ENCODE measurements at places on chromosomes 2 and 18.

- no peak for DNase-seq
Measured at GRCh38 chr2:130380096-130380934, 24.5 kb downstream of the PTPN18 start.

DNA sequence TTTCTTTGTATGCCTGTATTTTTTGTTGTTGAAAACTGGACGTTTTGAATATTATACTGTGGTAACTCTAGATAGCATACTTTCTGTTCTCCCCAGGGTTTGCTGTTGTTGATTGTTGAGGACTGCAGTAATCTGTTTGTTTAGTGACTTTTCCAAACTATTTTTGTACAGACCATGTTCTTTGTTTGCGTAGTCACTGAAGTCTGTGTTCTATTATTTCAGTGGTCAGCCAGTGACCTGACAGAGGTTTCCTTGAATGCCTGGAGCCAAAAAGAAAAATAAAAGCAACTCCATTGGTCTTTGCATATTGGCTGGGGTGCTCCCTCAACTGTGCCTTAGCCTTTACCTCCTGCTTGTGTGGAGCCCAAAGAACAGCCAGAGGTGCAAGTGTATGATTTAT lies 42.7 kb upstream of the PHLPP1 start:
- DNase-seq = no peak

- DNase-seq = no peak
Measured at GRCh38 chr2:189412330-189412953, 28.8 kb upstream of the WDR75 start.

GRCh38 chr18:21177822-21178221 lies 64.2 kb upstream of the GREB1L start:
- DNase-seq = no peak

DNA sequence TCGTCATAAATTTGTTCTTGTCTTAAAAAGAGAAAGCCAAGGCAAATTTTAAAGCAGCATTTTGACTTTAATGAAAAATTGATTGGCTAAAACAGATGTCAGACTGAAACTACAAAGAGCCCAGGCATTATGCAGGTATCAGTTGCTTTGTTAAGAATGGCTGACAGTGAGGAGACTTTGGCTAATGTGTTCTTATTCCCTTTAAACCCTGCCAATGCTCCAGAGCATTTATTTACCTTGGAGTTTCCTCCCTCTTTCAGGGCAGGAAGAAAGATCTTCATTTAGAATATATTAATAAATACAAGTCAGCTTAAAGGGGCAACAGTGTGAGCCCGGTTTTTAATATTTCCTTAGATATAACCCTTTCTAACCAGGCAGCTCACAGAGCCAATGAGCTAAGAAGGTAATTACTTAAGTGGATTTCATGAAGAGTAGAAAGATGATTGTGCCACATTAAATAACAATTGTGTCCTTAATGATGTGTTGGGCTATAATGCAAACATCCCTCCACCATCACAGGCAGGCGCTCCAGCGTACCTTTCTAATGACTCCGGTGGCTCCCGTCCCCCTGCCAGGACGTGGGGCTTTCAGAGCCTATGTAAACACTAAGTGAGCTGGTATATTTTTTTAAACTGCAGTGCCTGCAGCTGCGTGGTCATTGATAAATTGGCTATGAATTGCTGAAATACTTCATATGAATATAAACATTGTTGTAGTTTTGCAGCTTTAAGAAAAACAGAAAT lies 349.4 kb upstream of the POU3F3 start:
- DNase-seq = no peak

- DNase-seq = no peak
Measured at GRCh38 chr2:128310094-128310716, 8.5 kb downstream of the HS6ST1 start.

DNA sequence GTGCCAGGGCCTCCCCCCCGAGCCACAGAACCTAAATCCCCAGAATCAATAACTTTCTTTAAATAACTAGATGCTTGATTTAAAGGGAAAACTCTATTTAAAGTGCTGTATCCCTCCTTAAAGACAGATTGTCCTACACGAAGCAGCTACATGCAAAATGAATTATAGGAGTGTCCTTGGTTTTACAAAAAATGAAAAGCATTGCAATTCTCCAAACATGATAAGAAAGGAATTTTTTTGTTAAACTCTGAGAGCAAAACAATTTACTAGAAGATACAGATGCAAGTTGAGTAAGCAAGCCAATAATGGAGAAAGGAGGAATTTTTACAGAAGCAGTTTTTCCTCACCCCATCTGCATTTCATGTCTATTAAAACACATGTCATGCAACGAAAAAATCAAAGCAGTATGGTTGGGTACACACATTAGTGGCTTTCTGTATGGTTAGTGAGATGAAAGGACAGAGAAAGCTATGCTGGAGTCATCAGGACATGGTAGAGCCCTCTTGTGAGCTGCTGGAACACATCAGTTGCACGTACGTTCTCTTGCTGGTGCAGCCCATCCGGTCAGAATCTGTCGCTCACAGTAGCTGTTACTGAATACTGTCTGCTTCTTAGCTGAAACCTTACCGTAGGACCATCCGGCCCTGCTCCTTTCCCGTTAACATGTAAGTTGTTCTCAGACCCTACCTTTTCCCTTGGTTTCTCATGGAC lies 25.9 kb upstream of the STEAP3 start:
- no peak for DNase-seq

DNA sequence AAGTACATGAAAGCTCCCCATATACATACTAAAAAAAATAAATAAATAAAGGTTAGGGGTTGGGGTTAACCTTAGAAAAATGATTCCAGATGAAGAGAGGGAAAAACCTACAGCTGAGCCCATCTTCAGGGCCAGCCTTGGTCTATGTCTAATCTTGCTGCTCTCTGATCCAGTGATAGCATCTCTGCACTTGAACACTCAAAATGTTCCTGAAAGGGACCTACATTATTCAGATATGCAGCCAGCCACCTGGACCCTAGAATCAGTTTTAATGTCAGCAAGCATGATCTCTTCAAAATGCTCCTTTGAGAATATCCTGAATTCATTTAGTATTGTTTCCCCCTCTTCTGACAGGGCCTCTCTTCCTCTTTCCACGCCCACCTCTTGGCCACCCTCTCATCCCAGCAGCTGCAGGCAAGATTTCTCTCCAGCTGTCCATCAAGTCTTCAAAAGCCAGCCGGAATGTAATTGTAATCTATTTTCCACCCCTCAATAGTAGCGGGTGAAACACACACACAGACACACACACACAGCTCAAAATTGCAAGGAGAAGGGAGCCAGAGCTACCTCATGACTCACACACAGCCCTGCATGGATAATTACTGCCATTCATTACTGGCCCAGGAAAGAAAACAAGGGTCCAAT lies 135.5 kb downstream of the MYO3B start:
- DNase-seq = no peak

DNA sequence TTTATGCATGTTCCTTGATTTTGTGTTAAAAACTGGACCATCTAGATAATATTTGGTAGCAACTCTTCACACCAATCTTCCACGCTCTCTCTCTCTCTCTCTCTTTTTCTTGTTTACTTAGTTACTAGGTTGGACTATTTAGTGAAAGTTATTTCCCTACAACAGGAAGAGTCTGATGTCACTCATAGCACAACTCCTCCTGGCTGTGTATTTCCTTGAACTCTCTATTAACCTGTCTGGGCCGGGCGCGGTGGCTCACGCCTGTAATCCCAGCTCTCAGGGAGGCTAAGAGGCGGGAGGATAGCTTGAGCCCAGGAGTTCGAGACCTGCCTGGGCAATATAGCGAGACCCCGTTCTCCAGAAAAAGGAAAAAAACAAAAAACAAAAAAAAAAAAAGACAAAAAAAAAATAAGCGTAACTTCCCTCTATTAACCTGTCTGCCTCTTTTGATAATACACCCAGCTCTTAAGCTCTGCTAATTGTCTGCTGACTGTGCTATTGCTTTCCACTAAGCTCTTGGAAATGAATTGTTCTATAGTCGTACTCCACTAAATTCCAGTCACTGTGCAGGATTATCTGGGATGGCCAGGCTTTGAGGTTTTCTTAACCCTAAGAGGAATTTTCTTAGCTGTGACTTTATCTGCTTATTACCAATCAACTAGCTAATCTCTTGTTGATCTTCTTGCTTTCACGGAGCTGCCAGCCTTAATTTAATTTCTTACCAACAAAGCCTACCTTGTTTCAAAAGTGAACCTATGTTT lies 18.1 kb upstream of the CDH19 start:
- no peak for DNase-seq

DNA sequence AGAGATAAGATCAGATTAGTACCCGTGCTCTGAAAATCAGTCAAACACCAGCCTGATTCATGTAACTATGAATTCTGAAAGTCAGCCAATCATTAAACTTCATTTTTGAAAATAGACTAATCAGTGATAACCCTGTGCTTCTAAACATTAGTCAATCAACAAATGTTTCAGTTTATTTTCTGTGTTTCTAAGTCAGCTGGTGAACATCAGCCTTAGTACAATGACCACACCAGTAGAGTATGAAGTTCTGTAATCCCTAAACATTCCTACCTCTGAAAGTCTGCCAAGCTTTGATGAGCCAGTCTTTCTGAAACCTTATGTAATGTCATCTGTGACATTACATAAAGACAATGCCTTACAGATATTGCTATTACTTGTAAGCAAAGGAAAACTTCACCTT lies 807.4 kb upstream of the CRIM1 start:
- DNase-seq = no peak

- no peak for DNase-seq
Measured at GRCh38 chr2:149080099-149080498, 41.6 kb downstream of the LYPD6B start.

DNA sequence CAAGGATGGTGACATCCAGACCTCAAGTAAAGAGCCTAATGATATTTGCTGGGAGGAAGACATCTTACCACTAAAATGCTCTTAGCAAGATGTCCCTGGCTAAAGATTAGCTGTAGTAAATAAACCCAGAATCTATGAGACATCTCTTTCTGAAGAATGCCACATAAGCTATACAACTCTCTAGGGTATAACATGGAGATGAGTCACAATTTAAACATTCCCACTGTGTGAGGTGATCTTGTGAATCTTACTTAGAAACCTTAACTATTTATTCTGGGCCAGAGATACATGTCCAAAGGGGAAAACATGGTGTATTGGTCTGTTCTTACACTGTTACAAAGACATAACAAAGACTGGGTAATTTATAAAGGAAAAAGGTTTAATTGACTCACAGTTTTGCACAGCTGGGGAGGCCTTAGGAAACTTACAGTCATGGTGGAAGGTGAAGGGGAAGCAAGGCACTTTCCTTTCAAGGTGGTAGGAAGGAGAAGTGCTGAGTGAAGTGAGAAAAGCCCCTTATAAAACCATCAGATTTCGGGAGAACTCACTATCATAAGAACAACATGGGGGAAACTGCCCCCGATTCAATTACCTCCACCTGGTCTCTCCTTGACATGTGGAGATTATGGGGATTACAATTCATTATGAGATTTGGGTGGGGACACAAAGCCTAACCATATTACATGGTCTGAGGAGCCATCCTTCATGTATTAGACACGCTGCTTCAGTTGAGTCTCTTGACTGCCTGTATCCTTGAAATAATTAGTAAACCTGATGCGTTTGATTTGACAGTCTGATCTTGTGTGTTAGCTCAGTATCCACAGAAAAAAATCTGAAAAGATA lies 17.1 kb downstream of the KRCC1 start:
- DNase-seq = no peak

DNA sequence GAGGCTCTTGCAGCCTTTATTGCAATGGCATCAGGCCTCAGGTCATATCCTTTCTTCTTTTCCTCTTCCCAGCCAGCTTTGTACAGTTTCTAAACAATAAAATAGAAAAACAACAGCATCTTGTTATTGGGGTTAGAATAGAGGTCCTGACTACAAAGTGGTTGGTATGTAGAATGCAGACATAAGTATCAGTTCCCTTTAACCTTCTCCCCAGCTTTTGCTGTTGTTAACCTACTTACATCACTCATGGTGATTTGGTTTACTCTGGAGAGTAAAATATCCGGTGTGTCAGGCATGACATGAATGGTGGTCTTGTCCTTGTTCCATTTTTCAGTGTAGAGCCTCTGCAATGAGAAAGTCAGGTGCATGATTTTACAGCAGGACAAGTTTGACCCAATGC lies 69.8 kb downstream of the NEB start:
- no peak for DNase-seq

- no peak for DNase-seq
Measured at GRCh38 chr2:240993446-240994170, 4.8 kb upstream of the SNED1 start.

- no peak for DNase-seq
Measured at GRCh38 chr2:235330775-235331451, 162.9 kb upstream of the AGAP1 start.

- no peak for DNase-seq
Measured at GRCh38 chr18:2515171-2515787, 56.0 kb downstream of the METTL4 start.

DNA sequence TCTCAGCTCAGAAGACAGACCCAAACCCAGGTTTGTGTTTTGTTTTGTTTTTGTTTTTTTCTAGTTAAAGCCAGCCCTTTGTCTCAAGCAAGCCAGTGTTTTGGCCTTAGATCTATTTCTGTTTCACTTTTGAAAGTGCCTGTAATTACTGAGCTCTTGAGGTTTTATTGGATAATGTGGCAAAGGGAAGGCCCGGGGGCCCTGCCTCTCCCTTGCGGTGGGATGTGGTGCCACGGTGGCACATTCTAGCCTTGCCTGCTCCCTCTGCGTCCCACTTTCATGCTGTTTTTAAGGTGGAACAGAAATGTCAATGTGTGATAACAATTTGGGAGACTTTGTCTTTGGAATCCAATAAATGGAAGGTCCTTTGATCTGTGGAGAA lies 2.5 kb downstream of the HPCAL1 start:
- no peak for DNase-seq

- no peak for DNase-seq
Measured at GRCh38 chr2:9178904-9179571, 27.6 kb upstream of the ASAP2 start.

GRCh38 chr2:190838492-190838910 lies 42.1 kb upstream of the GLS start:
- DNase-seq = no peak

DNA sequence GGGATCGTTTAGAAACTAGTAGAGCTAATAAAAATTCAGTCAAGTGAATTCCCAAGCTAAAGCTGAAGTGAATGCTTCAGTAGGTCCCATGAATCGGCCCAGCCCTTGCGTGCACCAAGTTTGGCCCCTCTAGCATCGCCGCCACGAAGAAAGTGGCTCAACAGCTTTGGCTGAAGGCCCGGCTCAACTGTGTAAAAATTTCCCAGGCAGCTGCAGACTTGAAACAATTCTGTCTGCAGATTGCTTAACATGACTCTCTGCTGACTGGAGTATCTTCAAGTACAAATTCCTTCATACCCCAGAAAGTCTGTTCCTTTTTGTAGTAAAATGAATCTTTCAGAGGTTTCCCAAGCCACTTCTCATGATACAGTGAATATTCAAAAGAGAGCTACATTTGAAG lies 32.7 kb downstream of the ALMS1 start:
- no peak for DNase-seq

- DNase-seq = no peak
Measured at GRCh38 chr2:190876631-190877030, 4.0 kb upstream of the GLS start.

GRCh38 chr2:241473399-241473798 lies 35.0 kb downstream of the STK25 start:
- no peak for DNase-seq

DNA sequence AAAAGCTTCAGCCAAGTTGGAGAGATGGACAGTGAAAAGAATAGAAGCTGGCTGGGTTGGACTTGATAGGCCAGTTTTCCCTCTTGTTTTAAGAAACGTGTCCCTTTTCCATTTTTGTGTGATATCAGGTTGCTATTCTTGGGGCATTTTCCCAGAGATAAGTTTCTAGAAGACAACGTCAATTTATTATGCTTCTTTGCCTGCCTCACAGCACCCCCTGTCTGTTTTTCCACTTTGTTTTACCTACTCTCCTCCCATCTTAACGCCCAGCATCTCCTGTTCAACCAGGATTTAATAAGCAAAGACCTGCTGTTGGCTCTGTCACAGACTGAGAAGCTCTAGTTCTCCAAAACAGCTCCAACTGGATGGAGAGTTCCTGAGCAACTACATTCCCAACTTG lies 317.8 kb upstream of the ZNF521 start:
- no peak for DNase-seq
